ENCODE measurements at places on chromosomes 2 and 18.
A peak's percentile ranks its signal among the peaks of the same experiment; 100 is the strongest.

- DNase-seq = no peak
Observed at GRCh38 chr18:58761241-58761969, 90.1 kb downstream of the MALT1 start.

DNA sequence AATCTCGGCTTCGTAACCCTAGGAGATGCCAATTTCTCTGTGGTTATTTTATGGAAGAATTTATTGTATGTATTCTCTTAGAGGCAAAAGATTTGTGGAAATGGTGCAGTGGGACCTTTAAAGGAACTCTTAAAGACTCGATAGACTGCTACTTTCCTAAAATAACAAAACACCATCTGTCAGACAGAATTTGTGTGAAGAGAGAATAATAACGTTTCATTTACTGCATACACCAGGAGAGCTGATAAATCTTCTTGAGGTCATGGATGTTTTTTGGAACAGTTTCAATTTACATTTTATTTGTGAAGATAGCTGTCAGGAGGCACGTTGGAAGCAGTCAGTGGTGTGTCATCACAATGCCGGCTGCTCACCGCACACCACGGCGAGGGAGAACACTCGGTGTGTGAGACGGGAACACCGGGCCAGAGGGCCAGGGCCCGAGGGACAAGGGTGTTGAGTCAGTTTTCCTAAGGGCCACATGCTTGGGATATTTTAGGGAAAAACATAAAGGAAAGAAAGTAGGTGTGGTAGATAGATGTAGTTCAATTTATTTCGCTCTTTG is 1681.0 kb upstream of the DDX18 start:
- no peak for DNase-seq

- DNase-seq = no peak
Observed at GRCh38 chr2:131040661-131041401, 52.4 kb downstream of the FAM168B start.

DNA sequence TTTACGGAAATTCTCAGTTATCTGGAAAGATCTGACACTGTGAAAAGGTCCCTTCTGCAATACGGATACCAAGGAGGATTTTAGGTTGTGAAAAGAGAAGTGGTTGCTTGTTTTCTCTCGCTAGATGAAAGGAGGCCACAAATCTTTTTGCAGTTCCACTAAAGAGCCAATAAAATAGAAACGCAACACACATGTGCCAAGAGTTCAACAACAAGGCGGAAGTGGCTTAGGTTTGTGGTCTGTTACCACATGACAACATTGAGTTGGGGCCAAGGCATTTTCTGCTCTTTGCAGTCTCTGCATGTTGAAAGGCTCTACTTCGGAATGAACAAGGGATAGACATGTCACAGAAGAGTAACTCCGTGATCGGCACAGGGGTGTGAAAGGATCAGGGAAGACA is 115.7 kb upstream of the OSR1 start:
- DNase-seq = peak; percentile 68

- no peak for DNase-seq
Observed at GRCh38 chr2:2681711-2682251, 350.7 kb upstream of the MYT1L start.

DNA sequence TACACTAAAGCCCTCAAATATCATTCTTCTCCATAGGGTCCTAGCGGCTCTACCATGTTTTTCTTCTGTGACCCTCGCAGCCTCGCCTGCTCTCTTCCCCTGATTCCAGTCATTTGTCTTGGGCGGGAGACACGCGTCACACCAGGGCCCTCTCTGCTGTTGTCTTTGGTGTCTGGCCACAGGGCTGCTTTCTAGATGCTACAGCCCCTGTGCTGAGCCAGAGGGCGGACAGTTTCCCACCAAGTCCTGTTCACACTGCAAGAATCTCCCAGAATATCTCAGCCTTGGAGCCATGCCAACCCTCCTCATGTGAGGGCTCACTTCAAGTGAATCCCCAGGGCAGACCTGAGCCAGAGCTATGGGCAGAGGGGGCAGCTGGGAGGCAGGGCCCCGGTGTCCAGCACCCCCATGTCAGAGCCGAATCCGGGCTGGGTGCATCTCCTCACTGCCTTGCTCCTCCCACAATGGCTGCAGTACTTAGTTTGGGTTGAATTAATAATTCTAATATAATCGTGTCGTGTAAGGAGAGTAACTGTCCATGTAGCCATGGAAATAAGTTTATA is 42.1 kb downstream of the DIPK1C start:
- no peak for DNase-seq

DNA sequence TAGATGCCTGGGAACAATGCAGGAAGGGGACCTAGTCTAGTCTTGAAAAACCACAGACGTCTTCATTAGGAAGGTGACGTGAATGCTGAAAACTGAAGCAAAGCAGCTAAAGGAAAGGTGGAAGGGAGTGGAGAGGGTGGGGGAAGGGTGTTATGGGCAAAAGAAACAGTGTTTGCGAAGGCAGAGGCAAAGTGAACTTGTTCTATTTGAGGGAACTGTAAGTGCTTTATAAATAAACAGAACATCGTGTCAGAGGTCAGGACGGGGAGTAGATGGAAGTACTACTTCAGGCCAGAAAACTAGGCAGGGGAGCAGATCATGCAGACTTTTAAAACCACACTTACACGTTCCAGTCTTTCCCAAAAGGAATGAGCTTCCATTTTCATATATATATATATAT is 57.8 kb downstream of the FASTKD2 start:
- no peak for DNase-seq

DNA sequence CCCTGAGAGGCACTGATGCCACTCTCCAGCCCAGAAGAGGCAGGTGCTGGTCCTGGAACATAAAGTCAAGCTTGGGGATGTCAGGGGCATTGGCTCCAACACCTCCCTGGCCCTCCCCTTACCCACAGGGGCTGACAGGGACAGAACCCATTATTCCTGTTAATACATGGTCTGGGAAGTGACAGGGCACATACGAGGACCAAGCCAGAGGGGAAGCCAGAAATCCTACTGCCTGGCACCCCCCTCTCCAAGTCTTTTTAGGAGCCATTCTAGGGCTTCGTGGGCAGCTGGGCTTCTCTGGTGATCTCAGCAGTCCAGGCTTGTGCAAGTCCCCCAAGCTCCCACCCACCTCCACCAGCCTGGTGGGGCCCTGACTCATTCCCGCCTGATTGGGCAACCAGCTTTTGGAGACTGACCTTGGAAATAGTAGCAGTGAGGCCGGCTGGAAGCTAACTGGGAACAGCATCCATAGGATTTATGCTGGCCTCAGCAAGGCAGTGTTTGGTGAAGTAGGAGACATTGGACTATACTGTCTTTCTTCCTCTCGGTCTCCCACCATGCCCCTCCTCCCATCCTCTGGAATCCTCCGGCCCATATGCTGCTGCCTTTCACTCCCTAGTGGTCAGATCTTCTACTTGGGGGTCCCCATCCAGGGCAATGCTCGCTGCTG is 86.4 kb upstream of the HK2 start:
- DNase-seq = peak; percentile 68

DNA sequence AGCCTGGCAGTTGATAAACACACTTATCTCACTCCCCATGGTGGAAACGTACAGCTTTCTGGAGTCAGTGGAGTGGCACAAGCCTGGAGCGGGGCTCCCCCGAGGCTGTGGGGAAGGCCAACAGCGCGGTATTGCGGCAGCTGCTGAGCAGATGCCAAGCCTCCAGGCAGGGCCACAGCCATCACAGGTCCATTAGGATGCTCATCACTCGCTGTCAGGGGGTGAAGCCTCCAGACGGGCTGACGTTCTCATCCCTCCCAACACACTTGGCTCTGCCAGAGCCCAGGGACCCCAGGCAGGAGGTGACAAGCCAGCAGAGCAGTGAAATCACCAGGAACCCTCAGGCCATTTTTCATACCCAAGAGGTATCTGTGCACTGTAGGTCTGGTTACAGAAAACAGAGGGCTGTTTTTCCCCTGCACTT is 529.2 kb upstream of the KLHL29 start:
- no peak for DNase-seq

DNA sequence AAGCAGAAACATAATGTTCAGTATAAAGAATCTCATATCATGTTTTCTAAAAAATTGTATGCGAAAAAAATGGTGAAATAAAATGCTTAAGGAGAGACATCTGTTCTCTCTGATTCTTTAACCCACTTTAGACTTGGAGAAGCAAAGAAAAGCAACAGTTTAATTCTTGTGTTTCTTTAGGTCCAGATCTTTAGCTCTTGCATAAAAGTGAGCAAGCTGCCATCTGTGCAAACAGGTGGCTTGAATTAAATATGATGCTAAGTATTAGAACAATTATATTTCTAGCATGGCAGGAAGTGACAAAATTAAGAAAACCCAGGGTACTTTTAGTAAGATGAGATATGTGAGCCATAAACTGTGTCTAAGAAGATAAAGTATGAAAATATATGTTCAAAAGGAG is 1038.3 kb downstream of the DPP10 start:
- no peak for DNase-seq

DNA sequence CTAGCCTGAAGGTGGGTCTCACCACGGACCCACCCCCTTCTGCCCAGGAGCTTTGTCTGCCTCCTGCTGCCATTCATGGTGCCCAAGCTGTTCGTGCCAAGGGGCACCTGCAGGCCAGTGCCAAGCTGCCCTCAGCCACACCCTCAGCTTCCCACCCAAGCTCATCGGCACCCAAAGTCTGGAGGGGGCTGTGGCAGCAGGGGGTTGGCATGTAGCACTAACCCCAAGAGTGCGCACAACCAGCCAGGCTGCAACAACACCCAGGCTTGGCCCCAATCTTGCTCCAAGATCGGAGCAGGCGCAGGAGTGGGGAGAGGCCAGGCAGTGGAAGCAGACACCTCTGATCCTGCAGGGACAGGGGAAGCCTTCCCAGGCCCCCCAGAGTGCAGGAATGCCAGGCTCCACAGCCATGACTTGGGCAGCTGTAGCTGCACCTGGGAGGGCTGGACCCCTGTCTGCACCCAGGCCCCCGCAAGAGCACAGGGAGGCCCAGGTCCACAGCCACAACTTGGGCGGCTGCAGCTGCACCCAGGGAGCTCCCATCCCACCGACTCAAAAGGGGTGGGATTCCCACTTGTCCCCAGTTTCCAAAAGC is 89.9 kb downstream of the ATAD2B start:
- no peak for DNase-seq

DNA sequence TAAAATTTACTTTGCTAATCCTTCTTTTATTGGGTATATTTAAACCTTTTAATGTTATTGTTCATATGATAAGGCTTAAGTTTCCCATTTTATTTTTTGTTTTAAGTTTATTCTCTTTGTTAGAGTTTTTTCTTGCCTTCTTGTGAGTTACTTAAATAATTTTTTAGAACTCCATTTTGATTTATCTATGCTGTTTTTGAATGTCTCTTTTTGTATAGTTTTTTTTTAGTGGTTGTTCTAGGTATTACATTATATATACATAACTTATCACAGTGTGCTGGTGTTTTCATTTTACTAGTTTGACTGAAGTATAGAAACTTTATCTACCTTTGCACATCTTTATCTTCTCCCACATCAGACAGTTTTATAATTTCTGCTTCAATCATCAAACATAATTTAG is 49.4 kb upstream of the TGFA start:
- no peak for DNase-seq

GRCh38 chr2:45156605-45157004 is 147.4 kb upstream of the SIX2 start:
- no peak for DNase-seq

GRCh38 chr2:24050041-24050979 is 769 bp downstream of the FKBP1B start:
- DNase-seq = peak; percentile 9

GRCh38 chr18:39346916-39347315 is 1781.3 kb upstream of the CELF4 start:
- no peak for DNase-seq

DNA sequence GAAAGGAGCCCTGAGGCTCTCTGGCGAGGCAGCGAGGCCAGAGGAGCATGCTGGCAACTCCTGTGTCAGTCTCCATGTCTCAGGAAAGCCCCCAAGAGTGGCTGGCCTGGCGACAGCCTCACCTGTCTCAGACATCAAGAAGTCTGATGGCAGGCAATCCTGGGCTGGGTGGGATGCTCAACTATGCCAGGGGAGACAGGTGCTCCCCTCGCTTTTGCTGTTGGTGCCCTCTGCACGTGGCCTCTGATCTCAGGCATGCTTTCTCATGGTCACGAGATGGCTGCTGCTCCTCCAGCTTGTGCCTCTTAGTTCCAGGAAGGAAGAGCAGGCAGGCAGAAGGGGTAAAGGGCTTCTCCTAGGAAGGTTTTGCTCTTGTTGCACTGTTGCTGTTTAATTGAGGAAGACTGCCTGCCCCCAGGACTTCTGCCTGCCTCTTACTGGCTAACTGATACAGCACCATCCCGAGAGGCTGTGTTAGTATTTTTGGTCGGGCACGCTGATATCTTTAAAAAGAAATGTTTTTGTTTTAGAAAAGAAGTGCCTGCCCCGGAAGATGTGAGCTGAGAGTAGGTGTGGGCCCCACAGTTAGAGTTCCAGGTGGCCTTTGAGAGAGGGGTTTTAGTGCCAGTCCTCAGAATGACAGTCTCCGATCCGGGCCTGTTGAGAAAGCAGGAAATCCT is 344.8 kb upstream of the HS6ST1 start:
- DNase-seq = no peak

- DNase-seq = no peak
Observed at GRCh38 chr2:2827046-2827636, 496.1 kb upstream of the MYT1L start.

- no peak for DNase-seq
Observed at GRCh38 chr2:109383505-109384307, 230.1 kb downstream of the SEPTIN10 start.

DNA sequence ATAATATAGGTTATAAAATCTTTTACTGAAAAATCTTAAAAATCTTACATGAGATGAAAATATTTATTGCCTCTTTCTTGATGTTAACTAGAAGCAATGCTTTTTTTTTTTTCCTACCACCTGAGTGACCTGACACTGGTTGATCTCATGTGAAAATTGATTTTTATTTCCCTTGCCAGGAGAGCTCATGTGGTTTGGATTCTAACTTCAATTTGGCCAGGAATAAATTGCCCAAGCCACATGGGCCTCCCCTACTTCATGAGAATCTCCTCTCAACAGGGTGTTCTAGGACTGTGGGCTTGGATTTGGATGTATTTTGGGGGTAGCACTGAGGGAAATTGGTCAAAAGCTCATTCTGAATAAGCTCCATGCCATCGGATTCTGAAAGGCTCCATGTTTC is 20.1 kb downstream of the IDH1 start:
- DNase-seq = no peak

GRCh38 chr2:59288771-59289170 is 1047.6 kb upstream of the FANCL start:
- DNase-seq = no peak

DNA sequence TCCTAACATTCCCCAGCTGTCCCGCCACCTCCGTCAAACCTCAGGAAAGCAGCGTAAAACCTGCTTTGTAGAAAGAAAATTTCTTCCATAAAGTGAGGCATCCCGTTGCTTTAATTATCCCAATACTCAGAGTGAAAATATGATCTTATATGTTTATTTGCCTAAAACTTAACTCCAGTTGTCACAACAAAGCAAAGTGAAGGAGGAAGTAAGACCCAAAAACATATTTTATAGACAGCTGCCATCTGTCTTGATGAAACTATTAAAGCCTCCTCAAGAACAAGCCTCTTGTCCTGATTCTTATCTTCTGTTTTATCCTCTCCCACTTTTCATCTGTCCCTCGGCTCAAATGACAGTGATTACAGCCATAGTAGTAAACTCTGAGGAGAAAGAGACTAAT is 28.9 kb upstream of the LPIN2 start:
- no peak for DNase-seq

Measured in AG08395 (cell line).